Suppressor macrophage treated with lipopolysaccharide for 4 hours (primary cell): ENCODE measurements at places on chromosomes 13 and 19.
A peak's percentile ranks its signal among the peaks of the same experiment; 100 is the strongest.

DNA sequence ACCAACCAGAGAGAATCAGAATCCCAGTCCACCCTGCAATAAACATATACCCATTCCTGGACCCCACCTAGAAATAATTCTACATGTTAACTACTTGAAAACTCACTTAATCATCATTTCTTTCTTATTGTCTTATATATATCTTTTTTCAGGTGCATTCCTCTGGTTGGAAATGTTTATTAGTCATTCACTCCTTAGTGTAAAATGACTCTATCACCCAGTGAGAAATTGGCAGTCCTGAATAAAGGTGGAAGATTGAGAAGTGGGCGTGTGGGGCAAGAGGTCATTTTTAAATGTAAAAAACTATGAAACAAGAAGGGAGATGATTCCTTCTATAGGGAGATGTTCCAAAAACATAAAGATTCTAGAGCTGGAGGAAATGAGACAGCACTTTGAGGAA is 101.2 kb upstream of the MBNL2 start:
- no peak for DNase-seq

GRCh38 chr19:13097033-13097462 is 5.6 kb downstream of the LYL1 start:
- DNase-seq = peak; percentile 67

DNA sequence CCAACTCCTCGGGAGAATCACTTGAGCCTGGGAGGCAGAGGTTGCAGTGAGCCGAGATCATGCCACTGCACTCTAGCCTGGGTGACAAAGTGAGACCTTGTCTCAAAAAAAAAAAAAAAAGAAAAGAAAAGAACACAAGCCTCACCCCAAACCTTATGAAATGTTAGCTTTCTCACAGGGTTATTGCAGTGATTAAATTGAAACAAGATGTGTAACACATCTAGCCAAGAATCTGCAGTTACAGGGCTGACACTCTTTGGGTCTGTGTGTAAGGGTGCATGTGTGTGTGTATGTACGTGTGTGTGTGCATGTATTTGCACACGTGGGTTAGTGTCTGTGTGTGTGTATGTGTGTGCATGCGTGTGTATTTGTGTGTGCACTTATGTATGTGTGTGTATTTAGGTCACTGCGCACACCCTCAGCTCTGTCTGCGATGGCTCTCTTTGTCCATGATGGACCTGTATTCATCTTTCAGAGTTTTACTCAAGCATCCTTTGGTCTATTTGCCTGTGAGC is 336.3 kb downstream of the UQCRFS1 start:
- no peak for DNase-seq

GRCh38 chr13:102394158-102395053 is 7.4 kb downstream of the FGF14 start:
- DNase-seq = peak; percentile 91

DNA sequence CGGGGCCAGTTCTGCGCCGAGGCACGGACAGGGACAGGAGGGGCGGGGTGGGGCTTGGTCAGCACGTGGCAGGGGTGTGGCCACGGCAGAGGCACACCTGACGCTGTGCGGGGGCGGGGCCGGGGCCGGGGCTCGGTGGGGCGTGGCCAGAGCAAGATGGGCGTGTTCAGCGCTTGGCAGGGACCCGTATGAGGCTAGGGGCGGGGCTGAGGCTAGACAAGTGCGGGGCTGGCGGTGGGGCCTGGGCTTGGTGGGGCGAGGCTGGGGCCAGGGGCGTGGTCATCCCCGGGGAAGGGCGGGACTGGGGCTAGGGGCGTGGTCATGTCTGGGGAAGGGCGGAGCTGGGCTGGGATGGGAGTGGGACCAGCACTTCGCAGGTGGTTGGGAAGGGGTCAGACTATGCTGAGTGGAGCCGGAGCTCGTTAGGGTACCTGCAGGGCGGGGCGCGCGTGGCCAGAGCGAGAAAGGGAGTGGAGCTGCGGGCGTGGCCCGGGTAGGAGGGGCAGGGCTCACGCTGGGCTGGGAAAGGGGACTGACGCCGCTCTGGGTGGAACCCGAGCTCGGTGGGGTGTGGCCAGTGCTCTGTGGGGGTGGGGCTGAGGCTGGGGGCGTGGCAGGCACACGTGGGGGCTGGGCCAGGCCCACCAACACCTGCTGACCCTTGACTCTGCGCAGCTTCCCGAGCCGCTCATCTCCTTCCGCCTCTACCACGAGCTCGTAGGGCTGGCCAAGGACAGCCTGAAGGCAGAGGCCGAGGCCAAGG is 12.8 kb downstream of the POLR2E start:
- DNase-seq = peak; percentile 50

DNA sequence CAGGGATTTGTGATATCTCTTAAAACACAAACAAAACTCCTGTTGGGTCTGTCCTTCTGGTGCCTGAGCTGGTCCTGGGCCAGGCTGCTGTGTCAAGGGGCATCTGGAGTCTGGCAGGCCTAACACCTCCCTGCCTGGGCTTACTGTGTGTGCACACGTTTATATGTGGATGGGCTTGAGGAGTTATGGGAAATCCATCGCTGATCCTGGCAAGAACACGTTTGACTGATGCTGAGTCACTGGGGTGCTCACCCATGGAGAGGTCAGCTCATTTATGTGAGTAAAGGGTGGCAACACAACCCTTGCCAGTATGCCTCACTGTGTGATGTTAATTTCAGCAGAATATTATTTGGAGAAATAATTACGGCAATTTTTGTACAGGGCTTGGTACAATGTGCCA is 44.5 kb upstream of the PCDH8 start:
- no peak for DNase-seq

- DNase-seq = no peak
These were observed 126.6 kb upstream of the KLF5 start for GRCh38 chr13:72932250-72932649.

DNA sequence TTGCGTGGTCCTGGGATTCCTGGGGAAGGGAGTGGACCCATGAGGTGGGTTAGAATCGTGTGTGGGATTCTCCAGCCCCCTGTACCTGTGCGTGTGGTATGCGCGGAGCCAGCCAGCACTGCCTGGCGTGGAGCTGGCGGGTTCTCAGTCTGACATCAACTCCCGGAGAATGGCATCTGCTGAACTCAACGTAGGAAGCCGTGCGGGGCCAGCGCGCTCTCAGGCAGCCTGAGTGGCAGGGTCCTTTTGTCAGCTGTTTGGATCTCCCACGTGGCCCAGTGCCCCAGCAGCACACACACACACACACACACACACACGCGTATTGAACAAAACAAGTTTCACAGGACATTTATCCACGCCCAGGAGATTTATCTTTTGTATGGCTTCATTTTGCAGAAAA is 28.1 kb downstream of the ATP4B start:
- DNase-seq = no peak

- DNase-seq = no peak
These were observed 398.9 kb downstream of the GPC6 start for GRCh38 chr13:93625536-93625935.

- peak; percentile 77 for DNase-seq
These were observed 9.4 kb downstream of the HRC start for GRCh38 chr19:49145573-49146407.

DNA sequence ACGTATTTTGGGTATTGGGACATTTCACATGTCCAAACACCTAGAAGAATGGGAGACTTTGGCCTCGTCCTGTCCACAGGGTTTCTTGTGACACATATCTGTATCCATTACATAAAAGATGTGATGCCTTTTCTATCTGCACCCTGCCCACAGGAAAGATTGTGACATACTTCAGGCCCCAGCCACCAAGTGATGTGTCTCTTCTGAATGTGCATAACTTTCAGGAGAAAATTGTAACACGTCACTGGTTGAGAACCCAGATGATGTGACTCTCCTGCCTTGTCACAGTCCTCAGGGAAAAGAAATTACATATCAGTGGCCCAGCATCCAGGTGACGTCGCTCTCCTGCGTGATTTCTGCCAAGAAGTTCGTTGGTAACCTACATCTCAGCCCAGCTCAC is 21.0 kb upstream of the ZNF681 start:
- no peak for DNase-seq

GRCh38 chr19:41545547-41545946 is 30.4 kb upstream of the CEACAM21 start:
- DNase-seq = peak; percentile 21

DNA sequence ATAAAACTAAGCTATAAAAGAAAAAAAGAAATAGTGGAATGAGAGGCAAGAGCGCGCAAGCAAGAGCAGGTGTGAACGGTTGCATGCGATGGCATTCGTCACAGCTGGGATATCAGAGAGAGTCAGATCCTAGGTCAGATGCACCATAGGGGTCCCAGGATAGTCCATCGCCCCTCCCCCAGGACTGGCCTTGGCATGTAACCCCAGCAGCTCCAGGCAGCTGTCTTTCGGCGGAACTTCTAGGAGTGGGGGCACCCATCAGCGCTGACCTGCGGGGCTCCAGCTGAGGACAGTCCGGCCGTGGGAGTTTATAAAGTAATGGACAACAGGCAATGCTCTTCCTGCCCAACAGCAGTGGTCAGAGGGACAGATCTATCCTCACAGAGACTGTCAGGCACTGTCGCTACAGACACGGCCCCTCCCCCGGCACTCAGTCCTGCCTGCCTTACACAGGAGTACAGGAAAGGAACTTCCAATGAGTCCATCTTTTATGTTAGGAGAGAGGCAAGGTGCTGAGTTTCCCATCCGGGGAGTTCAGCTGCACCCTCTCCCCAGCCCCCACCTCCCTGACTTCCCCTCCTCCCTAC is 1.4 kb downstream of the SIAH3 start:
- no peak for DNase-seq

DNA sequence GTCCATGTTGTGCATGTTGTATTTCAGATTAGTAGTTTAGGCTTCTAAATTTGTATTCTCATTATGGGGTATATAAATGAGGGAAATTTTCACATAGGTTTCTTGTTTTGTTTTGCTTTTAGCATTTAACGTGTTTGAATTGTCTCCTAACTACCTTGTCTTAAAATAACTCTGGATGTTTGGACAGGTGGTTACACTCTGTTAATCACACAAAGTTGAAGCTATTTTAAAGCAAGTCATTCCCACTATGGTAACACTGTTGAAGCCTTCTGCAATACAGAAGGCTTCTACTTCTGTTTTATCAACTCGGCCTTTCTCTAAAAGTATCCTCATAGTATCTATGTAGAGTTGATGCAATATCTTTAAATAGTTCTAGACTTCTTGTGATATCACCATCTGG is 245.3 kb upstream of the HTR2A start:
- no peak for DNase-seq

DNA sequence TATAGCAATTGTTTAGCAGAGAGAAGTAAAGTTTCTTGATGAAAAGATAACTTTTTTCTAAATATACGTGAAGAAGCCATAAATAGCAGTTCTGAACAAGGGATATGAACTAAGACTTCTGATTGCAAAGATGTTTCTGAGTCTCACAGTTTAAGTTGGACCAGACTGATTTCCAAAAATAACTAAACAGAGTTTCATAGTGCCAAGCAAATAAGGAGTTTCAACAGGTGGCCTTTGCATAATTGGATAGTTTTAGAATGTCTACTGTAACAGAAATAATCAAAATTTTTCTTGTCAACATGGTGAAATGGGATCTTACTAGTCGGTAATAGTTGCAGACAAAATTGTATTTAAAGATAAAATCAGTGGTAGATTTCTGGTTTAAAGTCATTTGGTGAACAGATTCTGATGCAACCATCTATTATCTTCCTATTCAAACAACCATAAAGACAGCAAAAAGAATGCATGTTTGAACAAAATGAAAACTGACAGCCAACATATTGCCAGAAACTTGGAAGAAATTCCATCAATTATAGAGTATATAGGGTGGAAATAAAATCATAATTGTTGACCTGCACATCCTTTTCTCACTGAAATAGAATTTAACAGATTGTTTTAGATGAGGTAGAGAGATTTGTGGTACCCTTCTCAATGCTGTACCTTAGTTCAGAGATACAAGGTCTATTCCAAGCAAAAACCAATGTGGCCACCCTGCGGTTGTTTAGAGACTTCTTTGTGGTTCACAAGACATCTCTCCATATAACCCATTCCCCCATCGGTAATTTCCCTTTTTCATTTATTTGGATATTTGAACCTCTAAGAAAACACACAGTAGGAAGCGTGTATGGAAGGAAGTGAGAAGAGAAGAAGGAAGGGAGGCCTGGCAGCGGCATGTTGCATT is 275.3 kb downstream of the COG6 start:
- no peak for DNase-seq

DNA sequence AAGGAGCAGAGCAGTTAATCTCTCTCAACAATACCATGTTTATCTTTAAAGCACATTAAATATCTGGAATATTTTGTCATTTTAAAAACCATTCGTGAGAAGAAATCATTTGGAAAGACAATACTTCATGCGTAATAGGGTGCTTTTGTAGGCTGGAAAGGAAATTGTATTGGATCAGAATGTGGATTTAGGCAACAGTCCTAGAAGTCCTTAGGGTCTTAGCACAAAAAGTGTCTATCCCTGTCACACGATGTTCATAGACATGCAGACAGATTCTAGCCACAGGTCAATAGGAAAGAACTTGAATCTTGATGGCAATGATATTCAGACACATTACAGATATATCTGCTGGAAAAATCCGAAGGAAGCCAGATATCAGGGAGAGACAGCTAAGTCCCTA is 156.0 kb downstream of the KCTD12 start:
- DNase-seq = no peak

DNA sequence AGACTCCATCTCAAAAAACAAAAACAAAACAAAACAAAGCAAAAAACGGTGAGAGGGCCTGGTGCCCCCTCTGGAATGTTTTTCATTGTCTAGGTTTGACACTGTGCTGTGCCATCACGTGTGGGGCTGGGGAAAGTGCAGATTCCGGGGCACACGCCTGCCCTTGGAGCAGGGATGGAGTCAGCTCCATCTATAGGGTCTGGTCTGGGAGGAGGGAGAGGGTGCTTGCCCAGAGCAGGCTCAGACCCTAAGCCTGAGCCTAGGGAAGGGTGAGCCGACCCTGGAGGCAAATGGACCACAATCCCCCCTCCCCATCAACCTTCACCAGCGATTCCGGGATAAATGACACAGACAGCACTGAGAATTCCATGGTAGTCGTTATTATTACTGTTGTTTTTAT is 10.9 kb upstream of the ZBTB32 start:
- DNase-seq = no peak

DNA sequence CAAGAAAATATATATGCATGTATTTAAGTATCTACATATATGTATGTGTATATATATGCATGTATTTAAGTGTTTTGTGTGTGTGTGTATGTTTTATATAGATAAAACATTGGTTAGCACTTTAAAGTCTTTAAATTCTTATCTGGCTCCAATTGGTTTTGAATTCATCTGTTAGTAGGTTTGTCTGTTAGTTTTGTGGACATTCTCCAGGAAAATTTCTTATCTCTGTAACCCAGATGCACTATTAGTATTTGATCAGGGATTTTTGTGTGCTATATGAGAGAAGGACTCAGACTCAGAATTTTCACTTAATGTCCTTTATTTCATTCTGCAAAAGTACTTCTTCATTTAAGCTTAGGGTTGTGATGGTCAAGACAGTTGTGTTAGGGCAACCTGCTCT is 103.1 kb downstream of the ITGBL1 start:
- no peak for DNase-seq

- no peak for DNase-seq
These were observed 422.3 kb downstream of the SPRY2 start for GRCh38 chr13:79918620-79919019.

- DNase-seq = no peak
These were observed 19.8 kb downstream of the PEPD start for GRCh38 chr19:33501693-33502356.
